Dermis blood vessel endothelial cell (primary cell): ENCODE measurements at places on chromosomes 1 and 21. TPM values are rescaled to one million over a fixed set of nuclear protein-coding genes. Genes with fewer than 3 reads are reported as not detected.
A peak's percentile ranks its signal among the peaks of the same experiment; 100 is the strongest.

Gene PMVK
- 6.5 and 9.4 TPM in 2 replicates for total RNA-seq

- DNase-seq = no peak
Observed at GRCh38 chr1:112836642-112837041, 119.4 kb downstream of the SLC16A1 start.

GRCh38 chr1:99808391-99809115, 41.6 kb upstream of the AGL start:
- DNase-seq = peak; percentile 90

DNA sequence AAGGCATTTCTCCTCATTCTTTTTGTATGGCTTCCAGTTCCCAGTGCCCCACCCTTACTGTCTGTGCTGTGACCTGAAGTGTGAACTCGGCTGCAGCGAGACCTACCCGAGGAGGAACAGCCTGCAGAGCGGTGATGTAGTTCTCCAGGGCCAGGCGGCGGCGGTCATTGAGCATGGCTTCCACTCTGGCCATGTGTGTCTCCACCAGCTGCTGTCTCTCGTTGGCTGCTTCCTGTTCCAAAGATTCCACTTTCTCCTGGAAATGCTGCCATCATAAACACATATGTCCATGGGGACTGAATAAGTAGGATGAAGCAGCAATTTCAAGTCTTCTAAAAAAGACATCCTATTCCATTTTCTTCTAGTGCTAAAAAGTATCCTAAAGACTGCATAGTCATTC, 195.6 kb downstream of the APP start:
- DNase-seq = no peak

- no peak for DNase-seq
Observed at GRCh38 chr1:184941735-184942134, 32.6 kb downstream of the NIBAN1 start.

Gene PDZK1
- 0.33 and 0.34 TPM in 2 replicates for total RNA-seq

GRCh38 chr1:25011943-25012638, 82.0 kb upstream of the RUNX3 start:
- no peak for DNase-seq

Gene SAMD13
- 1.0 and 1.5 TPM in 2 replicates for total RNA-seq

Gene MCOLN2
- 0.05 TPM in 1 of 2 replicates, not detected in the other for total RNA-seq

- DNase-seq = peak; percentile 18
Observed at GRCh38 chr1:15139654-15140350, 13.7 kb upstream of the TMEM51 start.

- no peak for DNase-seq
Observed at GRCh38 chr1:154529308-154529707, 27.1 kb upstream of the SHE start.

DNA sequence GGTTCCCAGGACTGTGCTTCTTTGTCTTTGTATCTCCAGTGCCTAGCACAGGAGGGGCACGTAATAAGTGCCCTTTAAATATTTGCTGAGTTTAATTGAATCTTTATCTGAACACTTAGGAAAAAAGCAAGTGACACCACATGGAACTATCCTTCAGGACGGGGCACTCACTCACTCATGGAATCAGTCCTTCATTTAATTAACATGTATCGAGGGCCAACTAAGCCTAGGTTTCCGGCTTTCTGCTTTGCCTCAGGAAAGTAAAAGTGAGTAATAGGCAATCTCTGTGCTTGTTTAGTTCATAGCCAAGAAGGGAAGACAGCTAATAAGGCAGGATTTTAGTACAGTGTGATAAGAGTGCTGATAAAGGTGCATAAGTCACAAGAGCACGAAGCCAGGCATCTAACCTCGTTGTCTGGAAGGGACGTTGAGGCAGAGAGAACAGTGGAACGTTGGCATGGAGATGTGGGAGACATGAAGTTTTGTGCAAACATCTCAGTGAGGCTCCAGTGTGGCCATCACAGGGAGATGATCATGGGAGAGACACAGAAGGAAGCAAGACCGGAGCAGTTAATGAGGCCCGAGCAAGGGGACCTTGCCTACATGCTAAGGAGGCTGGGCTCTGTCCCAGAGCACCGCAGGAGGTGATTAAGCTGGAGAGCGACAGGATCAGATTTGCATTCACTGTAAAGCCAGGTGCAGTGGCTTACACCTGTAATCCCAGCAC, 54.1 kb upstream of the TRIM67 start:
- no peak for DNase-seq

GRCh38 chr1:11479375-11479979, 522 bp downstream of the DISP3 start:
- DNase-seq = peak; percentile 5

Gene DNASE2B
- not detected in 2 replicates for total RNA-seq

GRCh38 chr1:207344221-207344620, 22.7 kb downstream of the CD55 start:
- DNase-seq = no peak

Gene DFFA
- 56.2 and 74.5 TPM in 2 replicates for total RNA-seq

GRCh38 chr1:155026588-155026987, 7.0 kb downstream of the DCST2 start:
- no peak for DNase-seq

Gene KCNJ9
- not detected in 2 replicates for total RNA-seq

DNA sequence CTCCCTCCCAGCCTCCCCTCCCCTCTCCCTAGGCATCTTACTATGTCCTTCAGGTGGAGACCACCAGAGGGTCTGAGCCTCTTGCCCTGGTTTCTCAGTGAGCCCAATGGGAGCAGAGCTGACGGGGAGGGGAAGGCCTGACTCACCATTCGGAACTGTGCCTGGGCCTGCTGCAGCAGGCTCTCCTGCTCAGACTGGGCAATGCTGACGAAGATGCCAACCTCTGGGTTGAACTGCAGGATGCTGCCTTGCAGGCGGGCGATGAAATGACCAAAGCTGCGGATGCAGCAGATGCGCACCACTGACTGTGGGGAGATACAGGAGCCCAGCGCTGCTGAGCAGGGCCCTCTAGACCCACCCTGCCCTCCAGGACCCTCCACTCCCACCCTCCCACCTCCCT, 11.0 kb upstream of the PAQR6 start:
- DNase-seq = no peak

Gene MRTO4
- 23.5 and 29.7 TPM in 2 replicates for total RNA-seq

- DNase-seq = no peak
Observed at GRCh38 chr1:217048104-217048707, 325.0 kb upstream of the ESRRG start.

DNA sequence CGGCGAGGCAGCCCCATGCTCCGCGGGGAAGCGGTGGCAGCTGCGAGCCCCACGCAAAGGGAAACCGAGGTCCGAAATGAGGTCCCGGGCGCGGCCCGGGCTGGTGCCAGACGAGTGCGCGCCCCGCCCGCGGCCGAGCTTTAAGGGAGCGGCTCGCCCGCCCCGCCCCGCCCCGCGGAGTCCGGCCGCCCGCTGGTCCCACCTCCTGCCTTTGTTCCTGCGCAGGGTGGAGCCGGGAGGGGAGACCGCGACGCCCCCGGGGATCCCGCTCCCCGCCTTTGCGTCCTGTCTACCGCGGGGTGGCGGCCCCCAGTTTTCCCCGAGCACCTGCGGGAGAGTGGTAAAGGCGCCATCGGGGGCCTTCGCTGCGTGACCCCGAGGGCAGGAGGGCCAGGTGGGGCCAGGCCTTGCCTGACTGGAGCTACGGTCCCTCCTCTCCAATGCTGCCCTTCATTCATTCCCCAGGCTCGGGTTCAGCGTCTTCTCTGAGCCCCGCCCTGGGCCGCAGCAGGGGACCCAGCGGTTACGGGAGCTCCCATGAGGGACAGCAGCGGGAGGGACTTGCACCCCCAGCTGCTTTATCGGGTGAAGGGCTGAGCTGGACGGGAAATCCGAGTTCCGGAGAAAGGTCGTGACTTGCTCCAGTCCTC, at the start of gene HES2:
Gene HES2, minus strand, starts transcription at position 116 of the 650 bp plus-strand sequence. Its CDS starts 99 bp downstream, at position 17.
- peak; percentile 44 for DNase-seq

Gene APOBEC4
- not detected in 2 replicates for total RNA-seq

Gene FCGR3A
- total RNA-seq = not detected in 2 replicates

GRCh38 chr1:6731905-6732304, 30.3 kb upstream of the DNAJC11 start:
- DNase-seq = no peak

GRCh38 chr21:46065914-46066551, 31.9 kb upstream of the COL6A2 start:
- DNase-seq = no peak

DNA sequence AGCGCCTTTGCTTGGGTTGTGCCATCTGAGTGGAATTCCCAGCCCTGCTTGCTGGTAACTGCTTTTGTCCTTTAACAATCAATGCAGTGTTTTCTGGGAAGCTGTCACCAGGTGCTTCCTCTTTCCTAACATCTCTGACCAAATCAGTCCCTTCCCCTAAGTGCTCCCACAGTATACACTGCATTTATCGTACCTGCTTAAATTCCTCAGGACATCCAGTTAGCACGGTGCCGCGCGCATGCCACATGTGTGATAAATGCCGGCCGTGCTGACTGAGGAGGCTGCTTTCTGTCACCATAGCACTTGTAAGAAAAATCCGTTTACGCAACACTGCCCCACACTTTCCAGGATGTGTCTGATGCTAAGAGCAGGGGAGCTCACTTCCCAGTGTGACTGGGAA, 115.4 kb downstream of the BCAR3 start:
- DNase-seq = peak; percentile 85

GRCh38 chr1:246265481-246265880, 241.6 kb downstream of the SMYD3 start:
- DNase-seq = no peak

DNA sequence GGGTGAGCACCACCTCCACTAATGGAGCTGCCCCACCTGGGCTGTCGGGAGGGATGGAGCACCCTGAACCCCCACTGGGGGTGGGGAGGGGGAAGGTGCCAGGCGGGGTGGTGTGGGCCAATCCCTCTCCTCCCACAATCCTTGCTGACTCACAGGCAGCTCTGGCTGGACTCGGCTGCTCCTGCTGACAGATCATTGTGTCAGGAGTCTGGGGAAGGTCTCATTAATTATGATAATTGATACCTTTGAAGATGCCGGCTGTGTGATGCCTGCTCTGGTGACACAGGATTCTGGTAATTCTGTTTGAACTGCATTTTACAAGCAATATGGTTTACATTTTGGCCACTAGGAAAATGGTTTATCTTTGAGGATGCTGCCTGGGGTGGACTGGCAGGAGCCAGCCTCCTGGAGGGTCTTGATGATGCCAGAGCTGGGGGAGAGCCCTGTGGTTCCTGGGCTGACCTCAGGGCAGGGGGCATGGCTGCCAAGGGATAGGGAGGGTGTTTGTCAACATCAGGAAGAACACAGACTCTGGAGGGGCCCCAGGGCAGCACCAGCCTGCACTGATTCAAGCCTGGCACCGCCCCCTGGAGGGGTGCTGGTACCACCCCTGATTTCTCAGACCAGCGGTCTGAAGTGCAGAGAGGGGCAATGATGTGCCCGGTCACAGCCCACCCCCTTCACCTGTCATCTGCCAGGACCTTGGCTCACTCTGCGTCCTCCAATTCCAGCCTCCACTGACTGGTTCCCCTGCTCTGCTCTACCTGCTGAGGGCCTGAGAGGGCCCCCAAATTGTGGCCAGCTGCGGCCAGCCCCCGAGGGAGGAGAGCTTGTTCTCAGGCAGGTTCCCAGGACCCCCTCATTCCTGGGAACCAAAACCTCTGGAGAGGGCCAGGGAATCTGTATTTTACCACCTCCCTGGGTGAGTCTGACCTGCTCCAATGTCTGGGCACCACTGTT, 338.8 kb downstream of the MATN1 start:
- DNase-seq = no peak

Gene C21orf58
- total RNA-seq = 3.1 and 6.7 TPM in 2 replicates
